ENCODE measurements at places on chromosomes 2 and 18. TPM values are rescaled to one million over a fixed set of nuclear protein-coding genes. Genes with fewer than 3 reads are reported as not detected.

GRCh38 chr2:25709349-25709748, 36.0 kb upstream of the DTNB start:
- H3K27ac ChIP-seq: no peak overlapping the region
- H3K4me1 ChIP-seq: peaks cover 16% of the 10 kb centered on the region
- no peaks in the 10 kb centered on the region for H3K36me3 ChIP-seq
- H3K27me3 ChIP-seq: no peaks in the 10 kb centered on the region

- no peak overlapping the region for H3K27ac ChIP-seq
- no peaks in the 10 kb centered on the region for H3K36me3 ChIP-seq
- no peaks in the 10 kb centered on the region for H3K27me3 ChIP-seq
- H3K4me1 ChIP-seq: no peaks in the 10 kb centered on the region
These were observed 401.1 kb downstream of the BCL11A start for GRCh38 chr2:60152226-60152833.

DNA sequence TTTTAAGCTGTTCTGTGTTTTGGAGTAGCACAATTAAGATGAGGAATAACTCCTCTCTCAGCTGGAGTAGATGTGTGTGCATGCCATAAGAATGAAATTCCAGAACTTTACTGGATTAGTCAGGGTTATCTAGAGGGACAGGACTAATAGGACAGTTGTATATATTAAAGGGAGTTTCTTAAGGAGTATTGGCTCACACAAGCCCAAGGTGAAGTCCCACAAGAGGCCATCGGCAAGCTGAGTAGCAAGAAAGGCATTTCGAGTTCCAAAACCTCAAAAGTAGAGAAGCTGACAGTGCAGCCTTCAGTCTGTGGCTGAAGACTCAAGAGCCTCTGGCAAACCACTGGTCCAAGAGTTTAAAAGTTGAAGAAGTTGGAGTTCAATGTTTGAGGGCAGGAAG, 113.7 kb downstream of the RIT2 start:
- H3K4me3 ChIP-seq: no peak overlapping the region
- H3K36me3 ChIP-seq: no peaks in the 10 kb centered on the region
- H3K27me3 ChIP-seq: no peaks in the 10 kb centered on the region

- H3K27me3 ChIP-seq: no peaks in the 10 kb centered on the region
- H3K4me3 ChIP-seq: no peak overlapping the region
- no peaks in the 10 kb centered on the region for H3K4me1 ChIP-seq
- no peaks in the 10 kb centered on the region for H3K36me3 ChIP-seq
- H3K27ac ChIP-seq: no peak overlapping the region
These were observed 58.4 kb downstream of the PHLPP1 start for GRCh38 chr18:62773691-62774090.

GRCh38 chr2:118988706-118989105, 46.7 kb downstream of the MARCO start:
- no peak for DNase-seq
- H3K27ac ChIP-seq: no peak overlapping the region
- H3K27me3 ChIP-seq: no peaks in the 10 kb centered on the region
- no peaks in the 10 kb centered on the region for H3K36me3 ChIP-seq

DNA sequence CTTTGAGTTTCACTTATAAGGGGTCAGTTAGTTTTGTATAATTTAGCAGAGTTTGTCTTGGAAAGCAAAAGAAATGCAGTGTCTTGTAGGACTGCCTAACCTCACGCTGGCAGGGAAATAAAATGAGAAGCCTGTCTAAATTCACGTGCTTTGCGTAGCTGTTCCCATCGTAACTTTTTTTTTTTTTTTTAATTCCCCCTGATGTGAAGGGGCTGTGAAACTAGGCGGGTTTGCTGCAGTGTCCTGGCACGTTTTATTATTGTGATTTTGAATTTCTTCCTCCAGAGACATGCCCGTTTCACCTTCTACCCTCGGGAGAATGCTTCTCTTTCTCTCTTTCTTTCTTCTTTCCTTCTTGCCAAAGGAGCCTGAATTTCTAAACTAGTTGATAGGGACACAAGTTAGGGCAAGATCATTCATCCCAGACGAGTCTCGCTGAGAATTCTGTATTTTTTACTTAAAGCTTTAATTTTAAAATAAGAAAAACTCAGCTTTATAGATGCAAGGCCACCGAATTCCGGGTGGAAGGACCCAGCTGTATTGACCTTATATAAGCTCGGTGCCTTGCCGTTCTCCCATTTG, 2.3 kb downstream of the MEIS1 start:
- H3K27ac ChIP-seq: no peak overlapping the region
- peaks cover 77% of the 10 kb centered on the region for H3K27me3 ChIP-seq
- H3K4me3 ChIP-seq: peak overlapping the region; percentile 26
- H3K36me3 ChIP-seq: no peaks in the 10 kb centered on the region

GRCh38 chr2:195026261-195026660, 630.8 kb upstream of the SLC39A10 start:
- H3K27ac ChIP-seq: no peak overlapping the region
- no peaks in the 10 kb centered on the region for H3K27me3 ChIP-seq
- DNase-seq: no peak
- no peak overlapping the region for H3K4me3 ChIP-seq
- H3K4me1 ChIP-seq: no peaks in the 10 kb centered on the region

- DNase-seq: no peak
- H3K36me3 ChIP-seq: no peaks in the 10 kb centered on the region
- no peak overlapping the region for H3K4me3 ChIP-seq
- no peaks in the 10 kb centered on the region for H3K4me1 ChIP-seq
- no peaks in the 10 kb centered on the region for H3K27me3 ChIP-seq
- H3K27ac ChIP-seq: no peak overlapping the region
These were observed 279.3 kb downstream of the TMX3 start for GRCh38 chr18:68435581-68435980.

GRCh38 chr2:238449241-238449640, 22.5 kb downstream of the ASB1 start:
- H3K4me1 ChIP-seq: peaks cover 18% of the 10 kb centered on the region
- DNase-seq: no peak
- peak overlapping the region; percentile 53 for H3K27ac ChIP-seq
- H3K36me3 ChIP-seq: peaks cover 84% of the 10 kb centered on the region
- no peak overlapping the region for H3K4me3 ChIP-seq

DNA sequence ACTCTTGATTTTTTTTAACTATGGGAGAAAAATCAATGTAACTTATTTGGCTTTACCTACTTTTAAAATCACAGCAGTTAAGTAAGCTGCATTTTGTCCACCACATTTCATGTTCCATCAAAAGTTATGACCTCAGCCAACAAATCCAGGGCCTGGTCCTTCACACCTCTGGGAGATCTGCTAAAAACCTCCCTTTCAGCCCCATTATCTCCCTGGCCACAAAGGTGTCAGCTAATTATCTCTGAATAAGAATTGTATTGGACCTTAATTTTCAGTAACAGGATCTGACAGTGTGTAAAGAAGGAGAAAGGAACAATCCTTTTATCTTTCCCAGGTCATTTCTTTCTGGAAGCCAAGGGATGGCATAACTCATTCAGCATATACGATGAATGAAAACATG, 359.3 kb downstream of the TMEM182 start:
- DNase-seq: no peak
- H3K4me3 ChIP-seq: no peak overlapping the region
- H3K36me3 ChIP-seq: no peaks in the 10 kb centered on the region
- H3K27ac ChIP-seq: no peak overlapping the region
- no peaks in the 10 kb centered on the region for H3K4me1 ChIP-seq
- no peaks in the 10 kb centered on the region for H3K27me3 ChIP-seq

DNA sequence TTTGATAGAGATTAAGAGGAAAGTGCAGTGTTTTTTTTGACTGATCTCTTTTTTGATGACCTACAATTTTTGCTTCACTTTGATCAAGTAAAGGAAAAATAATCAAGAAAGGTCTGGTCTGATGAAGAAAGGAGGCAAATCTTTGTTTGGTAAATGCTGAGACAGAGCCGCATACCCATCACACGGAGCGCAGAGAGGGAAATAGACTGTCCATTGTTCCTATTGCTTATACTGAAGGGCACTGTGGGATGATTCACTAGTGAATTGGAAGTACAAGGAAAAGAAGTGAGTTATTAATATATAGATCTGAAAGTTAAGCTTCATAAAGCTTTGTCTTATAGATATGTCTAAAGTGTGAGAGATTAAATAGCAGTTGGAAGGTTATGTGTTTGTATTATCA, 455.1 kb downstream of the PLCL1 start:
- no peaks in the 10 kb centered on the region for H3K27me3 ChIP-seq
- no peak for DNase-seq
- H3K27ac ChIP-seq: no peak overlapping the region
- no peaks in the 10 kb centered on the region for H3K4me1 ChIP-seq

- no peaks in the 10 kb centered on the region for H3K4me1 ChIP-seq
- no peak overlapping the region for H3K4me3 ChIP-seq
- peaks cover 68% of the 10 kb centered on the region for H3K36me3 ChIP-seq
- H3K27ac ChIP-seq: no peak overlapping the region
- DNase-seq: no peak
- no peaks in the 10 kb centered on the region for H3K27me3 ChIP-seq
These were observed 24.4 kb downstream of the EIF4E2 start for GRCh38 chr2:232574674-232575403.

DNA sequence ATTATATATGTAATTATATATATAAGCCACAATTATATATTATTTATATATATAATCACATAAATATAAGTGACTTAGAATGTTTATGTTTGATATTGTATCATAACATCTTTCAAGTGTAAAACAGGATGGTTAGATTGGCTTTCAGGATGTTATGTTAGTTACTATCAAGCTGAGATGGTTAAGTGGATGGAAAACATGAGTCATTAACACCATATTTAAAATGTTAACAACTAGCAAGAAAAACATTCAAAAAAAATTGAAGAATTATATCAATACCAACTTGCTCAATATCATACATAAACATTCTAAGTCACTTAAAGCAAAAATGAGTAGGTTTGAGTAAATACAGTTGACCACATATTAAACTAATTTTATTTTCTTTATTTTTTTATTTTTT, 21.8 kb upstream of the RAB27B start:
- no peaks in the 10 kb centered on the region for H3K4me1 ChIP-seq
- no peak overlapping the region for H3K4me3 ChIP-seq
- no peaks in the 10 kb centered on the region for H3K27me3 ChIP-seq
- H3K27ac ChIP-seq: no peak overlapping the region

GRCh38 chr2:127220102-127220767, at the start of gene CYP27C1:
CYP27C1 (minus strand) TSS chr2:127220299; CDS start chr2:127220270, 29 bp downstream.
- H3K27me3 ChIP-seq: peaks cover 58% of the 10 kb centered on the region
- no peak within 1 kb of the TSS for H3K4me3 ChIP-seq
- no peak within 1 kb of the TSS for H3K27ac ChIP-seq

GRCh38 chr2:8513601-8514273, 168.1 kb upstream of the ID2 start:
- no peak overlapping the region for H3K27ac ChIP-seq
- peaks cover 79% of the 10 kb centered on the region for H3K4me1 ChIP-seq
- no peaks in the 10 kb centered on the region for H3K27me3 ChIP-seq
- no peak for DNase-seq

GRCh38 chr2:168312036-168312822, 64.8 kb upstream of the STK39 start:
- no peak overlapping the region for H3K4me3 ChIP-seq
- H3K27me3 ChIP-seq: no peaks in the 10 kb centered on the region
- H3K4me1 ChIP-seq: no peaks in the 10 kb centered on the region
- no peak overlapping the region for H3K27ac ChIP-seq

DNA sequence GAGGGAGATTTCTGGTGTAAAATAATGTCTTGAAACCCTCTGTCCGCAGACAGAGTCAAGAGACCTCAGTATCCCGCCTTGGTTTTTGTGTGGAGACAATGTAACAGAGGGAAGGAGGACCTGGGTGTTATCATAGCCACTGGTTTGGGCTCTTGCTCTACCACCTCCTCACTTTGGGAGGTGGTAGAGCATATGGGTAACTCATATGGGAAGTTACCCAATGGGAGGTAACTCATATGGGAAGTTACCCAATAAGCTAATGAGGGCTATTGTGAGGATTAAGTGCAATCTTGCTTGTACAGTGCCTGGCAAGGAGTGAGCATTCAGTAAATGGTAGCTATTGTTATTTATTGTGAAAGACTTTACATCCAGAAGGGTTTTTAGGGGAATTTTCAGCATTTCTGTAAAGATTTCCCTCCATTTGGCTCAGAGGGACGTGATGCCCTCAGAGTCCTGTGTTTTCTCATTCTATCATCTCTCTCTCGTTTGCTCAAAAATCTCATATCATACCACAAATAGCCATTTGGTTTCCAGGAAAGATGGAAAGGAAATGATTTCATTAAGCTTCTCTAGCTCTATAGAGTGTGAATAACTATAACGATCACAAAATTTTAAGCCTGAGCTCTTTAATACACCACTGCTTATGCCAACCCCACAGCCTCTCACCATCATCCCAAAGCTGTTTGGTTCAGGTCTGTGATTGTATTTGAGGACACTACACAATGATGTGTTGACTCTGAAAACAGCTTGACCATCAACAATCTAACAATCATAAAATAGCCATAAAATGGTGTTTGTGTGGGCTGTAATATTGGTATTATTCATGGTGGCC, 307.7 kb downstream of the STK39 start:
- H3K36me3 ChIP-seq: no peaks in the 10 kb centered on the region
- peak; percentile 25 for DNase-seq
- H3K27me3 ChIP-seq: no peaks in the 10 kb centered on the region
- no peak overlapping the region for H3K27ac ChIP-seq
- peaks cover 7% of the 10 kb centered on the region for H3K4me1 ChIP-seq

DNA sequence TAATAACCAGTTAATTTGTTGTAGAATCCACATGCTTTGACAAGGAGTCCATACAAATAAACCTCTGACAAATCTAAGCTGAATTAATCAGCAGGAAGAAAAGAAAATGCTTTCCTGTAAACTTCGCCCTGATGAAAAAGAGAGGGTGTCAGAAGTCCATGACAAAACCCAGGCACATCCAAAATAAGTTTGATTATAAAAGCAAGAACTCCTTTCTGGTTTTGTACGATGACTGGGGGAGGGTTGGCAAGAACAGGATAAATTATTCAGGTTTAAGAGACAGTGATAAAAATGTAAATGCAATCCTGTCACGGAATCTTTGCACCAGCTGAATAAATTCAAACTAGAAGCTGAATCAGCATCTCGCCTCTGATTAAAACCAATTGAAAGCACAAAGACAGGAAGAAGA, 469.2 kb upstream of the TNP1 start:
- DNase-seq: no peak
- H3K36me3 ChIP-seq: no peaks in the 10 kb centered on the region
- no peak overlapping the region for H3K27ac ChIP-seq
- peaks cover 62% of the 10 kb centered on the region for H3K27me3 ChIP-seq

DNA sequence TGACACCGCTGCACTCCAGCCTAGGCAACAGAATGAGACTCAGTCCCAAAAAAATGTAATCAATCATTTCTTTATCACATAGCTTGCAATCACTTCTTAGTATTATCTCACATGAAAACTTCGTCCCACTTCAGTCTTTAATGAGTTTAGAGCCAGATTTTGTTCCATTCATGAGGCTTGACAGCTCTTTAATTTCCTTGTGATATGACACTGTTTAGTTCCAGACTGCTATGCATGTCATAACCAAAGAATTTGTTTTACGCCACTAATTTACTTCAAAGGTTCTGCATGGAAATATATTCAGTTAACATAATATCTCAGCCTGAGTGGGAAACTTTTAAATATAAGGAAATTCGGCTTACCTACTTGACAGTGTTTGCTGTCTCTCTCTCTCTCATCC, 113.1 kb downstream of the ZNF532 start:
- no peak for DNase-seq
- H3K27ac ChIP-seq: no peak overlapping the region
- peaks cover 2% of the 10 kb centered on the region for H3K4me1 ChIP-seq
- H3K36me3 ChIP-seq: no peaks in the 10 kb centered on the region
- no peak overlapping the region for H3K4me3 ChIP-seq

Gene NT5DC4
- polyA plus RNA-seq: not detected

Gene MATN3
- polyA plus RNA-seq: not detected

Gene ELAC1
- 4.5 TPM for polyA plus RNA-seq

Gene NEB
- not detected for polyA plus RNA-seq

Gene IWS1
- 15.6 TPM for polyA plus RNA-seq

Gene LYG1
- 0.29 TPM for polyA plus RNA-seq

Gene IER3IP1
- polyA plus RNA-seq: 17.2 TPM

Gene LIMS3
- polyA plus RNA-seq: 0.94 TPM

Gene TMEM169
- polyA plus RNA-seq: 0.92 TPM

Gene GTF2A1L
- not detected for polyA plus RNA-seq

Gene MC5R
- polyA plus RNA-seq: 0.13 TPM

Gene XPO1
- polyA plus RNA-seq: 11.7 TPM

Measured in CD14-positive monocyte (primary cell).